ENCODE measurements at places on chromosomes 1 and 21.

DNA sequence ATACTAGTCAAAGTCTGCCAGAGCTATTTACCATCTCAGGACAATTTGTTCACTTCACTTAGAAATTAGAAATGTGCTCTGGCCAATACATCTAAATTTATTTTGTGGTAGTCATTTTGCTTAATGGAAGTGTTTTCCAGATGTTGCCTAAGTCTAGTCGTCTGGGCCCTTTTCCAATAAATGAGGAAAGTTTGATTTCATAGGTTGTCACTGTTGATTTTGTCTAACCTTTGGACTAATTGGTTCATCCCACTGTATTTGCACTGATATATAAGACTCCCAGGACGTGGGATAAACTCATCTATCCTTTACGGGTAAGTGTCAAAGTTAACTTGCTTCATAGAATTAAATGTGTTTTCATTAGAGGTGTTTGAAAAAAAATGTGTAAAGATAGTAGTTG lies 79.1 kb downstream of the TPR start:
- no peak for DNase-seq

- DNase-seq, result no peak
These were observed 91.4 kb upstream of the ARHGEF16 start for GRCh38 chr1:3363023-3363422.

GRCh38 chr1:165883056-165883455 lies 55.6 kb downstream of the UCK2 start:
- DNase-seq, result no peak

- no peak for DNase-seq
These were observed 8.5 kb downstream of the TP53BP2 start for GRCh38 chr1:223837206-223837605.

GRCh38 chr1:77276941-77277340 lies 4.9 kb upstream of the AK5 start:
- no peak for DNase-seq

- no peak for DNase-seq
These were observed 1528.6 kb upstream of the TPTE start for GRCh38 chr21:8992731-8993174.

DNA sequence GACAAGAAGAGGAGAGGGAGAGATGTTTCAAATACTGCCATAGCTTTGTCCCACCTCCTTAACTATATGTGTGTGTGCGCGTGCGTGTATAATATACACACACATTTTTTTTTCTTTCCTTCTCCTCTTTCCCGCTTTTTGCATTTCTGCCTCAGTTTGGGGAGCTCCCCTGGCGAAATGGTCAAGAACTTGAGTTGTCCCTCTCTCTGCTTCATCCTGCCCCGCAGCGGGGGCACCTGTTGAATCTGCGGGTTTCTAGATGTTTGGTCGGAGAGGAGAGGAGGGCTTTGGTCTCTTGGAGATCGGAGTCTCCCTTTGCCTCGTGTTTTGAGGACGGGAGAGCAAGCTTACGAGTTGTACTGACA lies 504 bp downstream of the SCCPDH start:
- no peak for DNase-seq

- no peak for DNase-seq
These were observed 3.9 kb downstream of the SPEN start for GRCh38 chr1:15851210-15852035.

DNA sequence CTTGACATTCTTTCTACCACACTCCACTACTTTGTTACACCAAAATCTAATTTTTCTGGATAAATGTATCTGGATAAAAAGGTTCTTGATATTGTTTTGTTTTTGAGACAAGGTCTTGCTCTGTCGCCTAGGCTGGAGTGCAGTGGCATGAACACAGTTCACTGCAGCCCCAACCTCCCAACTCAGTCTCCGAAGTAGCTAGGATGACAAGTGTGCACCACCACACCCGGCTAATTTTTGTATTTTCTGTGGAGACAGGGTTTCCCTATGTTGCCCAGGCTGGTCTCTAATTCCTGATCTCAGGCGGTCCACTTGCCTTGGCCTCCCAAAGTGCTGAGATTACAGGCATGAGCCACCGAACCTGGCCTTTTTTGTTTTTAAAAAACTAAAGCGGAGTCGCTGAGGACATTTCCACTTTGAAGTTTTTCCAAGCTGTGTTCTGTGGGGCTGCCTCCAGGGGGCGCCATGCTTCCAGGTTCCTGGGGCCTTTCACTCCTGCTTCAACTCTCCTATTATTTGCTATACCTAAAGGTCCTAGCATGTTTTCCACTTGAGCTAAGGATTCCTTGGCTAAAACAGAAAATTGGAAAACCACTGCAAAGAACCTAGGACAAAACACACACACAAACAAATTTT lies 14.1 kb upstream of the NCMAP start:
- DNase-seq, result no peak

DNA sequence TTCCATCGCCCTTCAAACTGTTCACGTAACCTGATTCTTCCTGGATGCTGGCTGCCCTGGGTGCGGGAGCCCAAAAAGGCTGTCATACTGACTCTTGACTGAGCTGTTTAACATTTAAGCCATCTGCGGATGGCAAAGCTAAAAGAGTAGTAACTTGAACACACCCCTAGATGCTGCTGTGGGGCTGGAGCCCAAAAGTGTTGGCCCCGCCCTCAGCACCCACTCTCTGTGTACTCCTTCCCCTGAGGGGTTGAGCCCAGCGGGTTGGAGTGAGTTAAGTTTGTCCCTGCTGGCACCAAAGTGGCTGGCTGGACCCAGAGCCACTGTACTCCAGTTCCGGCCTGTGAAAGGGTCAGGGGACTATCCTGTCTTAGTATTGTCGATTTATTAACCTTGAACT lies 640.6 kb downstream of the PTPRU start:
- no peak for DNase-seq

GRCh38 chr1:20442920-20443625 lies 42.9 kb downstream of the CAMK2N1 start:
- no peak for DNase-seq

DNA sequence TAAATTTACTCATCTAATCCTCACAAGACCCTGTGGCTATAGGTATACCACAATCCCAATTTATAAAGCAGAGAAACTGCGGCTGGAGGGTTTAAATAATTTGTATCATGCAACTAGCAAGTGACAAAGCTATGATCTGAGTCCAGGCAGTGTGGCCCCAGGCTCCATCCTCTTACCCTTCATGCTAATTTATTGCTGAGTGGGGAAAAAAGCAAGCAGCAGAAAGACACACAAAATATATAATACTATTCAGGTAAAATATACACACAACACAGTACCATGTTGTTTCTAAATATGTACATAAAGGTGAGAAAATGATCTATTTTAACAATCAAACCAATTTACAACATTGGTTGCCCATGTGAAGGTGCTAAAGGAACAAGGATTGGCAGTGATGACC lies 17.3 kb upstream of the LORICRIN start:
- DNase-seq, result no peak

DNA sequence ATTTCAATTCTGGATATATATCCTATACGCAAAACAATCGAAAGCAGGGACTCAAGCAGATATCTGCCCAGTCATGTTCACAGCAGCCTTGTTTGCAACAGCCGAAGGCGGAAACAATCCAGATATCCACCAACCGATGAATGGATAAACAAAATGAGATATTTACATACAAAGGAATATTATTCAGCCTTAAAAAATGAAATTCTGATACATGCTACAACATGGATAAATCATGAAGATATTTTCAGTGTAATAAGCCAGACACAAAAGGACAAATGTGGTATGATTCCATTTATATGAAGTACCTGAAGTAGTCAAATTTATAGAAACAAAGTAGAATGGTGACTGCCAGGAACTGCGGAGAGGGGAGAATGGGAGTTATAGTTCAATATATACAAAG lies 15.6 kb downstream of the GATAD2B start:
- DNase-seq, result no peak

DNA sequence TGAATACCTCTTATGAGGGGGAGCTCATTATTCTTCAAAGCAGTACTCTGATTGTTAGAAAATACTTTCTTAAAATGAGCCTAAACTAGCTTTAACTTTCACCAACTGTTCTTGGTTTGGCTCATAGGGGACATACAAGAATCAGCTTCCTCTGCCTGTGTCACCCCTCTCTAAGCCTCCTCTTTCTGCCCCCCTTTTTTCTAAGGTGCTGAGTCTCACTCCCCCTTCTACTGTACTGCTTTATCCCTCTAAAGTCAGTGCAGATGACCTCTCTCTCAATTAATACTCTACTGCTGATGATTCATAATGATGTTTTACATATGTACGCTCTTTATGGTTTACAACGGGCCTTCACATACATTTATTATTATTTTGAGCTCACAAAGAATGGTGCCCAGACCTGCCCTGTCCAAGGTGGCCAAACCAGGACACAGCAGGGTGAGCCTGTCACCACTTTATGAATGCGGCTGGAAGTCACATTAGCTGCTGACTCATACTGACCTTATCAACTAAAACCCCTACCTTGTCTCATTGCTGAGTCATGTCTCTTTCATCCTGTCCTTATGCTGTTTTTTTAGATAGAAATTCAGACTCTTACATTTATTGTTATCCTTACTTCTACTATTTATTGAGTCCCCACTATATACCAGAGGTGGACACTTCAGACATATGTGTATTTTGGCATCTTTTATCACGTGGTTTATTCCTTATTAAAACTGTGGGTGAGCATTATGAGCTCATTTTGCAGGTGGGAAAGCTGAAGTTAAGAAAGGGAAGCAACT lies 126.9 kb downstream of the RNF220 start:
- no peak for DNase-seq

DNA sequence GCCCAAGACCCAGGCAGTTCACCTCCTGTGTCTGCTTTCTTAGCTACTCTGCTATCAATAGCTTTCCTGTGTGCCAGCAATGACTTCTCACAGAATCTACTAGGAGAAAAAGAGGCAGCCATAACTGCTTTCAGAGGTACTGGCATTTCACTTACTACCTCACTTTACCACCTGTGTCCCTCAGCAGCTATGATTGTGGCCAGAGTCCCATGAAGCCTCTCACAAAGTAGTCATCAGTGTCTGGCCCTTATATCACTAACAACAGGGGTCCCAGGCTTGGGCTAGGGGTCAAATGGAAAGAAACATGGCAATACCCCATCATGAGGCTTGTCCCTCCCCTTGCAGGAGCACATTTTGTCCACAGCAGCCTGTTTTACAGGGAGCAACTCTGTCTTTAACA lies 62.7 kb upstream of the EPS8L3 start:
- DNase-seq, result no peak

DNA sequence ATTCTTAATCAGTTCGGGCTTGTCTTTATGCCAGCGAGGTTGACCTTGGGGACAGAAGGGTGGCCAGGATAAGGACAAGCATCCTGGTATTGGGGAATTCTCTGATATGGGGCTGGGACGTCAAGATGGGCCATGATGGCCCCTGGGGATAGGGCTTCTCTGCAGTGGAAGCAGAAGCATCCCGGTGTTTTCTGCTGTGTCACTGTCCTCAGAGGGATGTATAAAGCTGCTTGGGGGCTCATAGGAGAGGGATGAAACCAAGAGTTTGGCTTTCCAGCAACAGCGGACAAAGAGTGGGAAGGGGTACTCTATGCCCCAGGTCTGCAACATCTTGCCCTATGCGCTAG lies 1.4 kb upstream of the ATP1B1 start:
- DNase-seq, result no peak

GRCh38 chr1:112762541-112763500 lies 47.7 kb upstream of the PPM1J start:
- no peak for DNase-seq

- DNase-seq, result no peak
These were observed 156.5 kb downstream of the HLX start for GRCh38 chr1:221035662-221036153.

DNA sequence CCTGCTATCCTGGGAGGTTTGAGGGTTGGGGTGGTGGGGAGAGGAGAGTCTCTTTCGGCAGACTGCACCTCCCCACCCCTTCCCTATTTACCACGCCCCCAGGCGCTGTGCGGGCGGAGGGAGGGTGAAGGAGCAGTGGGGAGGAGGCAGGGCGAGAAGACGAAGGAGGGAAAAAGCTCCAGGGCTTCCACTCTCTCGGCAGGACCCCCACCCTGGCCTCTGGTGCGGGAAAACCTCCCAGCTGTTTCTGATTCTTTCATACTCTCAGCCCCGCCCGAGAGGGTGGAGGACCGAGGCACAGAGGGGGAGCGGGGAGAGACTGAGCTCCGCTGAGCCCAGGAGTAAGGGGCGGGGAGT lies 866 bp upstream of the WNT2B start:
- DNase-seq, result no peak

- no peak for DNase-seq
These were observed 16.1 kb downstream of the ENSA start for GRCh38 chr1:150613061-150613920.

GRCh38 chr1:12587981-12588640 lies 29.9 kb downstream of the DHRS3 start:
- DNase-seq, result no peak

- no peak for DNase-seq
These were observed 301.0 kb downstream of the RWDD3 start for GRCh38 chr1:95534985-95535384.

GRCh38 chr1:21241771-21242581 lies 48.3 kb downstream of the ECE1 start:
- no peak for DNase-seq

DNA sequence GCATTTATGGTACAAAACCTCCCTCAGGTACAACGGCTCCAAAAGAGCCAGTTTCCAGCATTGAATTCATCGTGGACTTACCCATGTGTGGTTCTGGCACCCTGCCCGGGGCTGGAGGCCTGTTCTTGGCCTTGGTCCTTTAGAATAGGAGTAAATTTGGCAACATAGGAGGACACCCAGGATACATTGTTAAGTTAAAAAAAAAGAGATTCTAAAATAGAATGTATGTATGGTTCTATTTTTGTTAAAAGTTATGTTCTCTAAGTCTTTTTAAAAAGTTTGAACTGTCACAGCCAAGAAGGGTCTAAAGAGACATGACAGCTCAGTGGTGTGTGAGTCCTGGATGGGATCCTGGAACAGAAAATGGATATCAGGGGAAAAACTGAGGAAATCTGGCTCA lies 25.9 kb downstream of the EPHX1 start:
- no peak for DNase-seq

GRCh38 chr1:34831721-34832246 lies 27.8 kb downstream of the SMIM12 start:
- DNase-seq, result no peak

DNA sequence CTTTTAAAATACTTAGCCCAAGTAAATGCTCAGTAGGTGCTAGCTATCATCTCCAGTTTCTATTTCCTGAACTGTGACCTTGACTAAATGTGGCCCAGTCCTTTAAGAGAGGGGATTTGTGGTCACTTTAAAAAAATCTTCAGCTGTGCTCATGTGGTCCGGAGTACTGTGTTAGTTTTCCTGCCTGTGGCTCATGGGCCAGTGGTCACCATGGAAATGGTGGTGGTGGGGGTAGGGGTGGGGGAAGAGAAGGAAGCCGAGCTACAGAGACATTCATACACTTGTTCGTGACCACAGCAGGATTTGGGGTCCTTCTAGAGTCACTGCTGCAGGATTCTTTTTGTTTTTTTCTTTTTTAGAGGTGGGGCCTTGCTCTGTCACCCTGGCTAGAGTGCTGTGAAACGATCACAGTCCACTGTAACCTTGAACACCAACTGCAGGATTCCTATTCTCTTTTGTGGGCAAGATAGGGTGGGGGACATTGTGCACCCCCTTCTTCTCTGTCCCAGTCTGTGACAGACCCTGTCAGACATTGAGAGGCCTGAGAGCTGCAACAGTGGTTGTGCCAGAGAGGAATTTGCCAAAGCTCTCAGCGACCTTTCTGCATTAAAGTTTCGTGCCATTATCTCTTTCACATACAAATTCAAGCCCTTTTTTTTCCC lies 25.8 kb downstream of the KIF26B start:
- DNase-seq, result no peak

GRCh38 chr1:101025283-101025656 lies 314 bp downstream of the DPH5 start:
- no peak for DNase-seq
